ENCODE measurements at places on chromosomes 1 and 21.

- no peak for DNase-seq
Observed at GRCh38 chr21:41885341-41886024, 6.3 kb upstream of the PRDM15 start.

GRCh38 chr1:208154679-208155642 lies 89.2 kb downstream of the PLXNA2 start:
- no peak for DNase-seq

- no peak for DNase-seq
Observed at GRCh38 chr1:68916221-68916902, 419.5 kb upstream of the DEPDC1 start.

GRCh38 chr1:224061436-224061835 lies 52.5 kb upstream of the FBXO28 start:
- no peak for DNase-seq

GRCh38 chr1:43968348-43968948 lies 1.4 kb upstream of the DPH2 start:
- DNase-seq: no peak

DNA sequence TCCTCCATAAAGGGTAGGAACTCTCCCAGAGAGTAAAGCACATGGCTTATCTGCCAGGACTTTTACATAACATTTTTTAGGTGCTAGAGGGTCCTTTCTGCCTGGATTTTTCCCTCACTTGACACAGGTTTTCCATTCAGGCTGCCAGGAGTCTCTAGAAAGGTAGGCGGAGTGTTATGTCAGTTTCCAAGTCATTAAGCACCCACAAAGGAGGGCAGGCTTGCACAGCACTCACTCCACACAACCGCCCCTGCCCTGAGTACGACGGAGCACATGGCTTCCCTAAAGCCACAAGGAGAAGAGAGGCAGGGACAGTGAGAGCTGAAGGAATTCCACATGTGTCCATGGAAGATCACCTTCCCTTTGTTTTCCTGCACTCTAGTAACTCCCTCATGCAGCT lies 55.7 kb downstream of the CAPZB start:
- no peak for DNase-seq

- no peak for DNase-seq
Observed at GRCh38 chr1:214271174-214271858, 9.6 kb upstream of the SMYD2 start.
